Activated naive CD4-positive, alpha-beta T cell treated with anti-CD3 and anti-CD28 coated beads, Interleukin-2, amount 10 ng/mL, durations not matched to agents 7 days and 5 days (primary cell): ENCODE measurements at places on chromosomes 16 and 17.

DNA sequence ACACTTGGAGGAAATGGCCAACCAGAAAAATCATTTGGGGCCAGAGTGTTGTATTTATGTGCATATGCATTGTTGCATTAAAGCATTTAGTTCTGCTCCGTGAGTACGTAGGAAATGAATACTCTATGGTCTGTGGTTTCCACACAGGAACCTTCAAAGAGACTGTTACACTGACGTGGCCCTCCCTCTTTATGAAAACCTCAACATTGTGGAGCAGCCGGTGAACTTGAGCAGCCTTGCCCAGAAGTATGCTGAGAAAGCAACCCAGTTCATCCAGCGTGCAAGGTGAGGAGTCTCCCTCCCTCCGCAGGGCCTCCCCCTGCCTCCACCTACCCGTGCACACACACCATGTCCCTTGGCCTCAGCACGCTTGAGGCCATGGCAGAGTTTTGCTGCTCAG is 65.2 kb downstream of the ARSG start:
- peaks cover 13% of the 10 kb centered on the region for H3K36me3 ChIP-seq
- DNase-seq = peak; percentile 80
- H3K27me3 ChIP-seq = no peaks in the 10 kb centered on the region
- peak overlapping the region; percentile 38 for H3K4me3 ChIP-seq
- H3K4me1 ChIP-seq = peaks cover 72% of the 10 kb centered on the region
- peak overlapping the region; percentile 86 for H3K27ac ChIP-seq

GRCh38 chr16:5490499-5490898 is 392.9 kb upstream of the EEF2KMT start:
- no peaks in the 10 kb centered on the region for H3K36me3 ChIP-seq
- no peak overlapping the region for H3K4me3 ChIP-seq
- no peaks in the 10 kb centered on the region for H3K27me3 ChIP-seq
- DNase-seq = peak; percentile 37

GRCh38 chr17:73560661-73561060 is 83.6 kb downstream of the SDK2 start:
- DNase-seq = no peak
- peaks cover 17% of the 10 kb centered on the region for H3K4me1 ChIP-seq
- H3K36me3 ChIP-seq = peaks cover 1% of the 10 kb centered on the region
- H3K27me3 ChIP-seq = peaks cover 25% of the 10 kb centered on the region

DNA sequence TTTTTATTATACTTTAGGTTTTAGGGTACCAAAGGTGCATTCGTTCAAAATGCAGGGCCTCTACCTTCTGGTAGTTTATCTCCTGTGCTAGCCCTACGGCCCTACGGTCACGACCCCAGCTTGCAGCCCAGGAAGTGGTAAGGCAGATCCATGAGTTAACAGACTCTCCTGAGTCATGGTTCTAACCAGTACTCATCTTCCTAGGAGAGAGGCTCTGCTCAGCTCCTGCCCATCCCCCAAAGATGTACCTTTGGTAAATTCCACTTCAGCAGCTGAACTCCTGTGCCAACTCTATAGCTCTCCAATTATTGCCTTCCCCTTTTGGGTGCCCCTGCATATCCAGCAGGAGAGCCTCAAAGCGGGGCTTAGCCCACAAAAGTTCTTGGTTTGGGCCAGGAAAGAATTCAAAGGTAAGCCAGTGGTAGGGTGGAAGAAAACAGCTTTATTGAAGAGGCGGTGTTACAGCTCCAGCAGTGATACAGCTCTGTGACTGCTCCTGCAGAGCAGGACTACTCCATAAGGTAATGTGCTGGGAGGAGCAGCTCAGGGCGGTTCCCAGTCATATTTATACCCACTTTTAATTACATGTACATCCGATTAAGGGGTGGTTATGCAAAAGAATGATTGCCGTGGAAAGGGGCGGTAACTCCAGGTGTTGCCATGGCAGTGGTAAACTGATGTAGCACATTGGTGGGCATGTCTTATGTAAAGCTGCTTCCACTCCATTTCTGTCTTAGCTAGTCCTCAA is 241.4 kb downstream of the PMP22 start:
- no peaks in the 10 kb centered on the region for H3K27me3 ChIP-seq
- DNase-seq = no peak
- H3K4me3 ChIP-seq = no peak overlapping the region
- H3K27ac ChIP-seq = no peak overlapping the region
- H3K4me1 ChIP-seq = no peaks in the 10 kb centered on the region

DNA sequence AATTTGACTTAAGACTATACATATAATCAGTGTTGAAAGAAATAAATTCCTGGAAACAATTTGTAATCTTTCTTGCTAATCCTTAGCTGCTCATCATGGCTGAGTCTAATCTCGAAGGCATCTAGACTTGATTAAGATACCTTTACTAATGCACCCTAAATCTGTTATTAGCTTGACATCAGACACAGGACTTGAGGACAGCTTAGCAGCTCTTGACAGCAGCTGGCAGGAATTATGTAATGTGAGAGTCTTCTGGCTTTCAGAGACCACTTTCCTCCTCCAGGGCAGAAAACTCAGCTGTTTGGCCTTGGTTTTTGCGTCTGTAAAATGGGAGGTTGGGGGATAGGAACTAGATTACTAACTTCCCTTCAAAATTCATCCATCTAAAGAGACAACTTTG is 7.1 kb upstream of the MPP2 start:
- H3K27me3 ChIP-seq = peaks cover 26% of the 10 kb centered on the region
- no peak for DNase-seq
- peaks cover 21% of the 10 kb centered on the region for H3K4me1 ChIP-seq
- no peak overlapping the region for H3K4me3 ChIP-seq
- H3K36me3 ChIP-seq = no peaks in the 10 kb centered on the region

DNA sequence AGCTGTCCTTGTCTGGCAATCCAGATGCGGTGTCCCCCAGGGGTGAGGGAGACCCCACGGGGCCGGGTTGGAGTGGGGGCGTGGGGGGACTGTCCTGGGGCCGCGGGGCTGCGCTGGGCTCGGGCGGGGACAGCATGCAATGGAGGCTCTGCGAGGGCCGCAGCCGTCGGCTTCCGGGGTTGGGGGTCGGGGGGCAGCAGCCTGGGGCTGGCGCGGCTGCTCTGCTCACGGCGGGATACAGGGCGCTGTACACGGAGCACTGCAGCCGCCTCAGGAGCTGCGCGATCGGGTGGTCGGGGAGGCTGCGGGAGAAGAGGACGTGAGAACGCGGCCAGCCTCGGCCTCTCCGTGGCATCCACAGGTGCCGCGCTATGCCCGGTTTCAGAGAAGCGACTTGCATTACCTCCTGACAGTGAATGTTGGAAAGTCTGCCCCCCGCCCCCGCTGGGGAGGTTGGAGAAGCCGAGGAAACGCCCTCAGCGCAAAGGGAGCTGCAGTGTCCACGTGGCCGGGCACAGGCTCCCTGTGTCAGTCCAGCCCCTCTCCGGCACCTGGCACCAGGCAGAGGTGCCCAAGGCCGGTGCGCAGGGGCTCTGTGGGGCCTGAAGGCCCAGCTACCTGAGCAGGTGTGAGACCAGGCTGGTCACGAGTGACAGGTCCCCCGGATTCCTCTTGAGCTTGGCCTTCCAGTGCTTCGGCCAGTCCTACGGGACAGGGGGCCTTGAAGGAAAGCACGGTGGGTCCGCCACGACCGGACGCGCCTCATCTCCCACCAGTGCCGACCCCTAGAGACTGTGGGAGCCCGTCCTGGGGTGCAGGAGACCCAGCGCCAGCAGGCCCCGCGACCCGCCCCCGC is 9.4 kb upstream of the SPATA2L start:
- peaks cover 12% of the 10 kb centered on the region for H3K4me1 ChIP-seq
- H3K27me3 ChIP-seq = peaks cover 2% of the 10 kb centered on the region
- no peak overlapping the region for H3K4me3 ChIP-seq

GRCh38 chr17:82400830-82401229 is 17.3 kb upstream of the HEXD start:
- H3K4me3 ChIP-seq = peak overlapping the region; percentile 66
- H3K27ac ChIP-seq = peak overlapping the region; percentile 77
- H3K27me3 ChIP-seq = no peaks in the 10 kb centered on the region
- peaks cover 16% of the 10 kb centered on the region for H3K36me3 ChIP-seq
- peaks cover 22% of the 10 kb centered on the region for H3K4me1 ChIP-seq
- peak; percentile 75 for DNase-seq

DNA sequence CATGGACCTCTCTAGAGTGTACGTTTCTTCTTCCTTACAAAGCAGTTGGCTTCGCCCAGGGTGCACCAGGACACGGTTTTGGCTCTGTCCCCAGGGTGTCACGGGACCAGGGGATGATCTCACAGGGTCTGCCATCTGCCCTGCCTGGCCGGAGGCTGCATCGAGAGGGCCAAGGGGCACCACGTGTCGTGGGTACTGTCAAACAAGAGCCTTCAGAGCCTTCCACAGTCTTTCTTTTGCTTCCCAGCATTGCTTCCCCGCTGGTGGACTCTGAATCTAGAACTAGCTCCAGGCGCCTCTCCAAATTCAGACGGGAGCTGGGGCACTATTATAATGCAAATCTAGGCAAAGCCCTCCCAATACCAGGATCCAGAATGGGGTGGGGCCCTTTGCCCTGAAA is 47.9 kb downstream of the MAPT start:
- H3K4me3 ChIP-seq = no peak overlapping the region
- H3K27ac ChIP-seq = no peak overlapping the region
- H3K27me3 ChIP-seq = peaks cover 64% of the 10 kb centered on the region
- no peaks in the 10 kb centered on the region for H3K36me3 ChIP-seq

DNA sequence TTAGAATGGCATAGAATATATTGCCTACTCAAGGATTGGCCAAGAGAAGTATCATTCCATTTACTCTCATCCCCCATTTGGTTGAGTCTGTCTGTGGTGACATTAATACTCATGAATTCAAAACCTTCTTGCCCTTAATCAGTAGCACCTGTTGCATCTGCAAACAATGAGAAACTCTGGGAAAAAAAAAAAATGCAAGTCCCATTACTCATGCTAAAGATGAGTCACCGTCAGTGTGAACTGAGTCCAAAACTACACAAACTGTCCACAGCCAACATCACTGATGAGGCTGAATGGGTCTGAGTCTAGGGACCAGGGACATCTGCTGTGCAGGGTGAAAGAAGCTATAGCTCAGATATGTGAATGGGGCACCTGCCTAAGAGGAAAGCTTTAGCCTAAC is 96.9 kb upstream of the ADAMTS18 start:
- DNase-seq = no peak
- H3K4me3 ChIP-seq = no peak overlapping the region
- H3K36me3 ChIP-seq = no peaks in the 10 kb centered on the region
- H3K27me3 ChIP-seq = no peaks in the 10 kb centered on the region
- H3K27ac ChIP-seq = no peak overlapping the region
